ENCODE measurements at places on chromosomes 12 and 14.

GRCh38 chr14:90778571-90779255 lies 37.5 kb downstream of the TTC7B start:
- DNase-seq, result no peak

- DNase-seq, result no peak
These were observed 437.0 kb downstream of the FSCB start for GRCh38 chr14:44070046-44070445.

- DNase-seq, result no peak
These were observed 307.4 kb upstream of the NOVA1 start for GRCh38 chr14:26905229-26905628.

GRCh38 chr12:92828565-92828964 lies 100.5 kb downstream of the EEA1 start:
- DNase-seq, result no peak

GRCh38 chr12:47867495-47867941 lies 37.3 kb downstream of the VDR start:
- peak; percentile 14 for DNase-seq

DNA sequence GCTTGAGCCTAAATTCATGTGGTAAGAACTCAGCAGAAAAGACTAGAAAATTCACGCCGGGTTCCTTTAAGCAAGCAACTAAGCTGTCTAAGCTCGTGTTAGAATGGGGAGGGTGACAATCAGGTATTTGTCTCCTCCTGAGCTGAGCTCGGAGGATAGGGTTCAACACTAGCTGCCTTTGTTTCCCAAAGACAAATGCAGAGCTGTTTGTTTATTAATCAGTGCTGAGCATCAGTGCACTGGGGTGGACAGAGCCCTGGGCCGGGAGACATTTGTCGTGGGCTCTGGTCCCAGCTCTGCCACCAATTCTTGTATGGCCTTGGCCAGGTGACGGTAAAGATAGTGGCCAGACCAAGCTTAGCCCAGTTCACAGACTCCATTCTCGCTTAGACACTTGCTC lies 43.7 kb downstream of the DEGS2 start:
- DNase-seq, result no peak

- no peak for DNase-seq
These were observed 140.5 kb upstream of the LHX5 start for GRCh38 chr12:113612076-113612728.

- no peak for DNase-seq
These were observed 173.5 kb upstream of the FRMD6 start for GRCh38 chr14:51478175-51478621.

- no peak for DNase-seq
These were observed 47.0 kb downstream of the SLC8B1 start for GRCh38 chr12:113287899-113288282.
